Diencephalon (tissue), 1 donor: ENCODE measurements at places on chromosomes 4 and X. TPM values are rescaled to one million over a fixed set of nuclear protein-coding genes. Genes with fewer than 3 reads are reported as not detected.

NWD2 gene
- 14.8 TPM for total RNA-seq

TCEAL5 gene
- 13.6 TPM for total RNA-seq

IGSF1 gene
- total RNA-seq, result 13.6 TPM

XG gene
- total RNA-seq, result not detected

BST1 gene
- 1.2 TPM for total RNA-seq

UGT2B10 gene
- total RNA-seq, result not detected

LRIT3 gene
- total RNA-seq, result 0.23 TPM

SRPX gene
- total RNA-seq, result 5.3 TPM

CABS1 gene
- total RNA-seq, result not detected

UGT2B11 gene
- not detected for total RNA-seq

ADH7 gene
- not detected for total RNA-seq

FGF13 gene
- 120 TPM for total RNA-seq

NEUROG2 gene
- 1.6 TPM for total RNA-seq

SSX4 gene
- not detected for total RNA-seq

IL2 gene
- total RNA-seq, result not detected

CXCL5 gene
- 0.92 TPM for total RNA-seq

PF4V1 gene
- total RNA-seq, result 1.6 TPM

STK32B gene
- 18.2 TPM for total RNA-seq
